ENCODE measurements at places on chromosomes 3 and 15.

- H3K36me3 ChIP-seq = no peaks in the 10 kb centered on the region
- no peaks in the 10 kb centered on the region for H3K27me3 ChIP-seq
- H3K4me1 ChIP-seq = no peaks in the 10 kb centered on the region
- H3K4me3 ChIP-seq = no peak overlapping the region
Measured at GRCh38 chr3:46778101-46778500, 60.4 kb upstream of the PRSS50 start.

GRCh38 chr15:81338170-81339007 is 14.4 kb upstream of the STARD5 start:
- H3K27ac ChIP-seq = no peak overlapping the region
- H3K27me3 ChIP-seq = no peaks in the 10 kb centered on the region
- no peaks in the 10 kb centered on the region for H3K36me3 ChIP-seq
- no peak for DNase-seq
- no peak overlapping the region for H3K4me3 ChIP-seq
- H3K4me1 ChIP-seq = peaks cover 3% of the 10 kb centered on the region

DNA sequence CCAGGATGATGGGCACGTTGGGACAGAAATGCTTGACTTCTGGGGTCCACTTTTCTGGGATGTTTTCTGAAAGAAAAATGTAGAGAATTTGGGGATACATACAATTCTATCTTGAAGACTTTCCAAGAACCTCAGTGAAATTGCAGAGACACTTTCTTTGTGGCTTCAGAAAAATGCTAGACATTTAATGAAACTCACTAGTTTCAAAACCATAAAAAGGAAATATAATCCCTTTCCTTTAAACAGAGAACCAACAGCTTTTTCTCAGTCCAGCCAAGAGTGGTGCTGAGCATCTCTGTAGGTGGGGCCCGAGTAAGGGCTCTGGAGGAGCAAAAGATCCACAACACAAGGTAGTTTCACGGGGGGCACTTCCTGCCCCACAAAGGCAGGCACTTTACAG is 4.4 kb upstream of the GPX1 start:
- H3K27ac ChIP-seq = no peak overlapping the region
- peaks cover 11% of the 10 kb centered on the region for H3K4me1 ChIP-seq
- DNase-seq = no peak
- peaks cover 14% of the 10 kb centered on the region for H3K36me3 ChIP-seq
- no peaks in the 10 kb centered on the region for H3K27me3 ChIP-seq

DNA sequence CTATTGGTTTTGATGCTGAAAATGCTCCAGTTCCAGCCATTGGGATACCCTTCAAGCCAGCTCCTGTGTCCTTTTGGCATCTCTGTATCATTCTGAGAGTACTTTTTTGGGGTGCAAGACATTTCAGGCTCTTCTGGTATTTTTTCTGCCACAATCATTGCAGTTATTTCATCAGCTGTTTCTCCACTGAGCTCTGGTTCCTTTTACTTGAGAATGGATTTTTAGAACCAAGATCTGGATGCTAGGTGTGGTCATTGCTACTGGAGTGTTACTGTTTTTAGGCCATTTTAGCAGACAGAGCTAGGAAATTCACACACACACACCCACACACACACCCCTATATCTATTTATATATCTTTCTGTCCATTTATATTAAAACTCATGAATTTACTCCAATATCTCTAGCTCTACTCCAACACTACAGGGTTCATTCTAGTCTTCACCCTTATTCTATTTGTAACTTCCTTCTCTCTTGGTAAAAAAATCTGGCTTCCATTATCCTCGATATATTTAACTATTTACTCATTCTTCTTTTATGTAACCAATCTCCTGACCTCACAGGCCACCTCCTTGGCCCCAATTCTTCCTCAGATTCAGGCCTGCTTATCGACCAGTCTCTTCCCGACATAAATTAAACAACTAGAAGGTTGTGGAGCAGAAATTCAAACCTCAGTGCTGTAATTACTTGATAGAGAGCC is 17.0 kb downstream of the SLC35G2 start:
- H3K36me3 ChIP-seq = no peaks in the 10 kb centered on the region
- DNase-seq = no peak
- H3K27ac ChIP-seq = no peak overlapping the region
- no peaks in the 10 kb centered on the region for H3K4me1 ChIP-seq

DNA sequence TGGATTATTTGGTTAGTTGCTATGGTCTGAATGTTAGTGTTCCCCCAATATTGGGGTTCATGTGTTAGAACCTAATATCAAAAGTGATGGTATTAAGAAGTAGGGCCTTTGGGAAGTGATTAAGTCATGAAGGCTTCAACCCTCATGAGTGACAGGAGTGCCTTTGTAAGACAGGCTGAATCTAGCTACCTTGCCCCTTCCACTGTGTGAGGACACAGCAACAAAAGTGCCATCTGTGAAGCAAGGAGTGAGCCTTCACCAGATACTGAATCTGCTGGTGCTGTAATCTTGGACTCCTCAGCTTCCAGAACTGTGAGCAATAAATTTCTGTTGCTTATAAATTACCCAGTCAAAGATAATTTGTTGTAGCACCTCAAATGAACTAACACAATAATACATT is 22.6 kb upstream of the SATB1 start:
- no peaks in the 10 kb centered on the region for H3K27me3 ChIP-seq
- peaks cover 20% of the 10 kb centered on the region for H3K4me1 ChIP-seq
- H3K27ac ChIP-seq = no peak overlapping the region

DNA sequence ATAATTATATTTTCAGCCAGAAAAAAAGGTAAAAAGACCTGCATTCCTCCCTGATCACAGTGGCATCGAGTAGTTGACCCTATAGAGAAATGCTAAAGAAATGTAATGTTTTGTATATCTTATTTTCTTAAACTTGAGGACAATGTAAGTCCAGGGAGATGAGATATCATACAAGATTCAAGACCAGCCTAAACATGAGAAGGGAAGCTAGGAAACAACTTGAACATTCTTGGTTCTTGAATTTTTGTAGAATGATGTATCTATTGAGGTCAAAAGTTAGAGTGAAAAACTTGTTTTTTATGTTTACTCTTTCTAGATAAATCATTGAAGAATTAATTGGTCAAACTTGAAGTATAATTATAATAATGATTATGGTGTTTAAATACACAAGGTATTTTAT is 497.7 kb upstream of the TBL1XR1 start:
- H3K27ac ChIP-seq = no peak overlapping the region
- no peak for DNase-seq
- H3K27me3 ChIP-seq = no peaks in the 10 kb centered on the region
- H3K4me3 ChIP-seq = no peak overlapping the region

DNA sequence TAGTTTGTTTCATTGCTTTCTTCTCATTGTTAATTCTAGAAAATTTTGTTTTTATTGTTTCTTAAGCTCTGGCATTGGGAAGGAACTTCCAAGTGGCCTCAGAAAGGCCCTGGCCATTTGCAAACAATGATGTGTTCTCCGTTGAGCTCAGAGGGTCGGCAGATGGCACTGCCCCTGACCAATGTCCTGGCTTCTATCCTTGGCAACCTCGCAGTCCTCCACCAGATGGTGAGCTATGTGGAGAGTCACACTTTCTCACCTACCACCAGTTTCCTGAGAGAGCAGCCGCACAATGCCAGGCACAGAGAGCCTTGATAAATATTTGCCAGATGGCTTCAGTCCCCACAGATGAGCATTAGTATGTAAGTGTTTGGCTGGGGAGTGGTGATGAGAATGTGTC is 343.7 kb downstream of the EPHB1 start:
- no peak overlapping the region for H3K27ac ChIP-seq
- H3K4me3 ChIP-seq = no peak overlapping the region
- no peaks in the 10 kb centered on the region for H3K27me3 ChIP-seq
- peaks cover 35% of the 10 kb centered on the region for H3K4me1 ChIP-seq

GRCh38 chr3:79125313-79125984 is 642.3 kb downstream of the ROBO1 start:
- no peak overlapping the region for H3K4me3 ChIP-seq
- no peak overlapping the region for H3K27ac ChIP-seq
- H3K27me3 ChIP-seq = no peaks in the 10 kb centered on the region
- no peaks in the 10 kb centered on the region for H3K4me1 ChIP-seq
- no peaks in the 10 kb centered on the region for H3K36me3 ChIP-seq

GRCh38 chr15:100572362-100572983 is 29.5 kb downstream of the LINS1 start:
- DNase-seq = no peak
- no peak overlapping the region for H3K27ac ChIP-seq
- no peaks in the 10 kb centered on the region for H3K27me3 ChIP-seq
- H3K4me1 ChIP-seq = no peaks in the 10 kb centered on the region

GRCh38 chr15:84009616-84010015 is 226.0 kb upstream of the GOLGA6L4 start:
- no peak for DNase-seq
- H3K27ac ChIP-seq = no peak overlapping the region
- H3K4me1 ChIP-seq = no peaks in the 10 kb centered on the region
- no peak overlapping the region for H3K4me3 ChIP-seq
- no peaks in the 10 kb centered on the region for H3K36me3 ChIP-seq

DNA sequence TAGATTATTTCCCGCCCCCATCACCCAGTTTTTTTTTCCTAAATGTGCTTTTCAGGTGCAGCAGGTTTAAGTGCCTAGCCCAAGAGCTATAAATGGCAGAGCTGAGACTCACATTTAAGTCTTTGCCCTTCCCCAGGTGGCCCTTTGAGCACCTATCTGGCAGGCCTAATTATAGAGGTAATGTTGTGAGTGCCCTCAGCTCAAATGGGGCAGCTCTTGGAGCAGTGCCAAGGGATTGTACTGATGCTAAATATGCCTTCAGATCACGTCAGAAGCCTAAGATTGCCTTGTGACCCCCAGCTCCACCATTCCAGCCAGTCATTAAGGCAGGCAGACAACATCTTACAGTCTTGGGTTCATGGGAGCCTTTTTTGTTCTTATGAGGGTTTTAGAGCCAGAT is 159.5 kb downstream of the RPLP1 start:
- DNase-seq = no peak
- no peak overlapping the region for H3K4me3 ChIP-seq
- H3K27me3 ChIP-seq = no peaks in the 10 kb centered on the region
- no peaks in the 10 kb centered on the region for H3K36me3 ChIP-seq
- no peak overlapping the region for H3K27ac ChIP-seq

GRCh38 chr3:117442566-117442965 is 733.0 kb downstream of the TUSC7 start:
- DNase-seq = no peak
- H3K4me3 ChIP-seq = no peak overlapping the region
- no peak overlapping the region for H3K27ac ChIP-seq
- H3K36me3 ChIP-seq = no peaks in the 10 kb centered on the region

- no peaks in the 10 kb centered on the region for H3K36me3 ChIP-seq
- no peaks in the 10 kb centered on the region for H3K27me3 ChIP-seq
- H3K27ac ChIP-seq = no peak overlapping the region
- H3K4me1 ChIP-seq = no peaks in the 10 kb centered on the region
Measured at GRCh38 chr15:92864127-92864814, 35.9 kb upstream of the CHD2 start.

DNA sequence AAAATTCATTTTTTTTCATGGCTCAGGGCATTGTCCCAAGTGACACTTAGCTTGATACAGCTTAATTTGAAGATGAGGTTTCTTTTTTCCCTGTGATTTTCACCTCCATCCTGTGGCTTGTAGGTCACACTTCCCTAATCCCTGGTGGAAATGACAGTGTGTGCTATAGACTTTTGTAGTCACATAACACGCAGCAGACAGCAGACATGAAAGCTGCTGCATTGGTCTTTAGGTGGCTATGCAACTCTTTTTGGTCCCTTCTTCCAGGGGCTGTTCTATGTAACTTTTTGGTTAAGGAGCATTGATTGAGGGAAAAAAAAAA is 38.8 kb downstream of the TRAK1 start:
- H3K27me3 ChIP-seq = no peaks in the 10 kb centered on the region

DNA sequence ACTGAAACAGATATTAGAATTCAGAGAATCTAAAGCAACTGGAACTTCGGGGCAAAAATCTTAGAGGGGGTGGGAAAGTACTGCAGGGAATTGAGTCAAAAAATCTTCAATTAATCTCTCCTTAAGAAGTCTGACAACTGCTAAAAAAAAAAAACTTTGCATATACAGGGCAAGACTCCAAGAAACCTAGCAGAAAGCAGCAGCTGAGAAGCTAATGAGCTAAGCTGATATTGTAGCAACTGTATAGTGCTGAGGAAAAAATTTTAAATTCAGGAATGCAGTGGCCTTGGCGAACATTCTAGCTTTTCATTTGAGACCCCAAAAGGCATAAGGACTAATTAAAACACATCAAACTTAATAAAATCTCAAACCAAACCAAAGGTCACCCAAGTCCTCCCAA is 113.6 kb downstream of the SCAPER start:
- no peak for DNase-seq
- H3K36me3 ChIP-seq = peaks cover 30% of the 10 kb centered on the region
- no peak overlapping the region for H3K27ac ChIP-seq
- H3K27me3 ChIP-seq = no peaks in the 10 kb centered on the region
- no peak overlapping the region for H3K4me3 ChIP-seq
- no peaks in the 10 kb centered on the region for H3K4me1 ChIP-seq

DNA sequence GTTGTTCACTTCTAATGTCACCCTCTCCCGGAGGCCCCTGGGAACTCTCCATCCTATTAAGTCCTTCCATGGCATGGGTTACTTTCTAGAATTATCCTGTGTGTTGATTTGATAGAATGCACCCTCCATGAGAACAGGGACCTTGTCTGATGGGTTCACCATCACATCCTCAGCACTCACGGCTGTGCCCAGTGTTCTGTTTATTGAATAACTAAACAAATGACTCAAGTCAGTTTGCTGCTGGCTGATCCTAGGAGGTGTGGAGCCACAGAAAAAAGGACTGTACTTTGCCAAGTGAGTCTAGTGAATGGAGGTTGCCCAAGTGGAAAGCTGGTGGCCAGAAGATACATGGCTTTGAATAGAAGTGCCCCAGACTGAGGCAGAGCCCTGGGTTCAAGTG is 48.5 kb upstream of the RAB6B start:
- no peak overlapping the region for H3K27ac ChIP-seq
- no peaks in the 10 kb centered on the region for H3K27me3 ChIP-seq
- no peaks in the 10 kb centered on the region for H3K4me1 ChIP-seq
- no peaks in the 10 kb centered on the region for H3K36me3 ChIP-seq
- DNase-seq = no peak

GRCh38 chr3:50612970-50613846 is 1.6 kb upstream of the CISH start:
- peak overlapping the region; percentile 86 for H3K27ac ChIP-seq
- no peaks in the 10 kb centered on the region for H3K27me3 ChIP-seq
- DNase-seq = no peak
- peaks cover 60% of the 10 kb centered on the region for H3K4me1 ChIP-seq
- H3K4me3 ChIP-seq = peak overlapping the region; percentile 73

GRCh38 chr15:34214135-34214534 is 4.2 kb upstream of the KATNBL1 start:
- H3K36me3 ChIP-seq = no peaks in the 10 kb centered on the region
- DNase-seq = no peak
- no peak overlapping the region for H3K27ac ChIP-seq
- H3K4me1 ChIP-seq = peaks cover 5% of the 10 kb centered on the region

DNA sequence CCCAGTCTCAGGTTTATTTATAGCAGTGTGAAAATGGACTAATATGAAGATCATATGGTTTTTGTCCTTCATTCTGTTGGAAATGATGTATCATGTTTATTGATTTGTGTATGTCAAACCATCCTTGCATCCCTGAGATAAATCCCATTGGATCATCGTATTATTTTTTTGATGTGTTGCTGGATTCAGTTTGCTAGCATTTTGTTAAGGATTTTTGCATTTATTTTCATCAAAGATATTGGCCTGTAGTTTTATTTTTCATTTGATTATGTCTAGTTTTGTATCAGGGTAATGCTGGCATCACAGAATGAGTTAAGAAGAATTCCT is 34.3 kb downstream of the FAIM start:
- no peaks in the 10 kb centered on the region for H3K4me1 ChIP-seq
- H3K27me3 ChIP-seq = no peaks in the 10 kb centered on the region
- no peak overlapping the region for H3K27ac ChIP-seq
- no peak overlapping the region for H3K4me3 ChIP-seq

- DNase-seq = no peak
- no peak overlapping the region for H3K4me3 ChIP-seq
- no peaks in the 10 kb centered on the region for H3K27me3 ChIP-seq
- no peaks in the 10 kb centered on the region for H3K36me3 ChIP-seq
- H3K4me1 ChIP-seq = no peaks in the 10 kb centered on the region
Measured at GRCh38 chr15:28969511-28970085, 83.8 kb downstream of the APBA2 start.
